ENCODE measurements at places on chromosomes 4 and X.

GRCh38 chr4:113662581-113662980 is 99.0 kb downstream of the CAMK2D start:
- DNase-seq: no peak

DNA sequence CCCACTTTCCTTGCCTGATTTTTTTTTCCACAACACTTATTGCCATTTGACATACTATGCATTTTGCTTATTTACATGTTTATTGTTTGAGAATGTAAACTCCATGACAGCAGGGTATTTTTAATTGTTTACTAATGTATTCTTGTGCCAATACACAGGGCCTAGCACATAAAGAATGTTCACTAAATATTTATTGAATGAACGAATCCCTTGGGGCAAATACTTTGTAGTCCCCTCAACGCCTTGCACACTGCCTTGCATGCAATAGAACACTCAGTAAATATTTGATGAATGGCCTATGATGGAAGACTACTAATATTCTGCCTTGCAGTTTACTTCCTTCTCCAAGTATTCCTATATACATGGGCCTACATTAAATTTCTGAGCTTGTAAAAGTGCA is 1.4 kb upstream of the PRPS1 start:
- DNase-seq: no peak

DNA sequence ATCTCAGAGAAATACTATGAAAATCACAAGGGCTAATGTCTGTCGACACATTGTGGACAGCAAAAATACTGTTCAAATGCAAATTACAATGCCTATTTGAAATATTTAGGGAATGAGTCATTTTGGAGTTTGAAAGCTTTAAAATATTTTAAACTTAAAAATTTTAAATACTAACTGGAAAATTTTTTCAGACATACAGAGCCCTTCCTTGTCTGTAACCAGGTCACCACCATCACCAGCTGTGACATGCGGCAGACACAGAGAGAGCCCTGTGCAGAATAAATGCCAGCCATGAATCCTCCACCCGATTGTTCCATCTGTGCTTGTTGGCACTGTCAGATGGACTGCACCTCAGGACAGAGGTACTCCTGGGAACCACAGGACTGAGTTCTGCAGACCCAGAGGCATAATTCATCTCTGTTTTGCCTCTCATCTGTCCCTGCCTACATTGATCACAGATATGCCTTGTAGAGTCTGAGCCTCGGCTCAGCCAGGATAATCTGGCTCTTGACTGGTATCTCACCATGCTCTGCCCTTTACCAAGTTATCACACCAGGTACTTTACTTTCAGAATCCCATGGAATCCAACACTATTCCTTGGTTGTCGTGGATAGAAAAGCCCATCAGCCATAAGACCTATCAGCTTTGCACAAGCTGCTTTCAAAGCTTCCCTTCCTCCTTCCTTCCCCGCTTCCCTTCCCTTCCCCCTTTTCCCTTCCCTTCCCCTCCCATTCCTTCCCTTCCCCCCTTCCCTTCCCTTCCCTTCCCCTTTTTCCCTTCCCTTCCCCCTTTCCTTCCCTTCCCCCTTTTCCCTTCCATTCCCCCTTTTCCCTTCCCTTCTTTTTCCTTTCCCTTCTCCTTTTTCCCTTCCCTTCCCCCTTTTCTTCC is 67.2 kb downstream of the TBC1D9 start:
- DNase-seq: no peak

DNA sequence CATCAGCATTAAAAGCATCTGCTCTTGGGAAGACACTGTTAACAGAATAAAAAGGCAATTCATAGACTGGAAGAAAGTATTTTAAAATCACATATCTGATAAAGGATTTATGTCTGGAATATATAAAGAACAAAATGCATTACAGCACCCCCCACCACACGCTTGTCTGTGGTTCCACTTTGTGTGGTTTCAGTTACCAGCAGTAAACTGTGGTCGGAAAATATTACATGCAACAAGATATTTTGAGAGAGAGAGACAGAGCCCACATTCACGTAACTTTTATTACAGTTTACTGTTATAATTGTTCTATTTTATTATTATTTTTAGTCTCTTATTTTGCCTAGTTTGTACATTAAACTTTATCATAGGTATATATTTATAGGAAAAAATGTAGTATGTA is 21.2 kb upstream of the PDE6B start:
- no peak for DNase-seq

DNA sequence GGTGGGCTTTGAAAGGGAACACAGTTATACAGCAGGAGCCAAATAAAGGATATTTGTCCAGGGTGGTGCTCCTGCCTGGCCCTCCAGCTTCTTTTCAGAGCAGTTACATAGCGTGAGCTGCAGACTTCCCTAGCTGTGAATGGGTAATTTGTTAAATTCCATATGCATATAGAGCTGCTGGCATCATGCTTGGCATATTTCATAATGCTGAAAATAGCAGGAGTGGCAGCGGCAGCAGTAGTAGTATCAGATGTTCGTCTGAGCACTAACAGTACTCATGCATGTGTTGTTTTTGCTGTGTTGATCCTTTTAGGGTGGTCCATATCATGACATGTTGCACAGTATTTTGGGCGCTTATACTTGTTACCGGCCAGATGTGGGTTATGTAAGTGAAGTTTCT is 33.6 kb upstream of the TADA2B start:
- DNase-seq: no peak

- no peak for DNase-seq
These were observed 286.5 kb downstream of the GLUD2 start for GRCh38 chrX:121333942-121334341.

DNA sequence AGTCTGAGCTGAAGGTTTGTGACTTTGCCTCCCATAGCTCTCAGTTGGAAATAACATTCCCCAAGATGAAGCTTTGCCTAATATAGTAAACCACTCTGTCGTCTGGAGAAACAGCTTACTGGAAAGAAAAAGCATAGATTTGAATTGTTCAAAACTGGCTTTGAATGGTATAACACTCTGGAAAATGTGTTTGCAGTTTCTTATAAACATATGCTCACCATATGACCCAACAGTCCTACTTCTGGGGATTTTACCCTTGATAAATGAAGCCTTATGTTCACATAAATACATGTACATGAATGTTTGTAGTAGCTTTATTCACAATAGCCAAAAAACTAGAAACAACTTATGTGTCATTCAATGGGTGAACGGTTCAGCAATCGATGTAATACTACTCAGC is 10.2 kb downstream of the VEGFD start:
- DNase-seq: no peak

- DNase-seq: no peak
These were observed 79.0 kb downstream of the DIAPH2 start for GRCh38 chrX:96763608-96764007.

DNA sequence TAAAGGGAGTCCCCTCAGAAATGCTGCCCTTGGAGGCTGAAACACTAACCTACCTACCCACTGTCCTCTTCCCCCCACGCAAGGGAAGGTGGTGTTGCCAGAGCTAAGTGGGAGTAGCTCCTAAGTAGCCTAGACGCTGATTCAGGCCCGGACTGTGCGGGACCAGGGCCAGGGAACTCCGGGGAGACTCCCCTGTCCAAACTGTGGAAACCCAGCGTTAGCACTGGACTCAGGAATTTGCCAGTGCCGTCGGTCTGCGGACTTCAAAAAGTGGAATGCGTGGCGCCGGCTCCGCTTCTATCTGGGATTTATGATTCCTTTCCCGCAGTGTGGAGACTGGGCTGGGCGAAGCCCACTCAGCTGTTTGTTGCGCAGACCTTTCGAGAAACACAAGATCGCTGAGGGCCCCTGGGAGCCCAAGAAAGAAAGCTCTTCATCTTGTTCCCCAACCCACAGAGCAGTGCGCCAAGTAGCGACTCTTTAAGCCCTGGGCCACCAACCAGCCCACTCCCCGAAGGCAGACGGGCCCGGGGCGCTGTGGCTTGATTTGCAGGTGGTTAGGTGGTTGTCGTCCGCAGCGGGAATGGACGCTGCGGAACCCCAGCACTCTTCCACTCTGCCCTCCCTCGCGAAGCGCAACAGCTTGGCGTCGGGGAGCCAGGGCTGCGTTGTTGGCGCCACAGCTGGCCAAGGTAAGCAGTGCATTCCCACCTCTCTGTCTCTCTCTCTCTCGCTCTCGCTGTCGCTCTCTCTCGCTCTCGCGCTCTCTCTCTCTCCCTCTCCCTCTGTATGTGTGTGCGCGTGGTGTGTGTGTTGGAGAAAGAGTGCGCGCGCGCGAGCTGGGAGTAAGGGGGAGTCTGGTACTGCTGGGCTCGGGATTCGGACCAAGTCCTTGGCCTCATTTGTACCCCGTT is 2.0 kb downstream of the TMEM255A start:
- DNase-seq: peak; percentile 54

DNA sequence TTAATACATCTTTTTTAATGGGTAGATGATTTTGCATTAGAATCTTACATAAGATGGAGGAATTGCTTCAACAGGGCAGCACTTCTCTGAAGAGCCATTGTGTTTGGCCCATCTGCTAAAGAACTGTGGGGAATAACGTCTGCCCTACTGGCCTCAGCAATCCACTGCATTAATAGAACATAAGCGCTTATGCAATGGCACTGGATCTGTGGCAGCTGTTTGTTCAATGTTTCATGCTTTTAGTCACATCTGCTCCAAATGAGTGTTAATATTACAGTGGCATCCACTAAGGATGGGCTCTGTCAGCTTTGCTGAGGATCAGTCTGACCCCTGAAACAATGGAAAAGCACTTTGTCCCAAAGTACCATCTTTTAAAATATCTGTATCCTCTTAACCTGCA is 279.0 kb upstream of the GK2 start:
- DNase-seq: no peak

GRCh38 chr4:72919937-72920336 is 149.6 kb downstream of the COX18 start:
- no peak for DNase-seq

- no peak for DNase-seq
These were observed 376.7 kb downstream of the GPM6A start for GRCh38 chr4:175435381-175435783.

DNA sequence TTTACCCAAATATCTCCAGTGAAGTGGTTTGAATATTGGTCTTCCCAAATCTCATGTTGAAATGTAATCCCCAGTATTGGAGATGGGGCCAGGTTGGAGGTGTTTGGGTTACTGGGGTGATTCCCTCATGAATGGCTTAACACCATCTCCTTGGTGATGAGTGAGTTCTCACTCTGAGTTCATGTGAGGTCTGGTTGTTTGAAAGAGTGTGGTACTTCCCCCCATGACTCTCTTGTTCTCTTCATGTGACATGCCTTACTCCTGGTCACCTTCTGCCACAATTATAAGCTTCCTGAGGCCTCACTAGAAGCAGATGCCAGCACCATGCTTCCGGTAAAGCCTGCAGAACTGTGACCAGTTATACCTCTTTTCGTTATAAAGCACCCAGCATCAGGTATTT is 32.9 kb upstream of the OTUD4 start:
- DNase-seq: no peak

GRCh38 chr4:86523333-86523732 is 70.8 kb upstream of the PTPN13 start:
- DNase-seq: no peak

- DNase-seq: no peak
These were observed 121.3 kb upstream of the PNPLA4 start for GRCh38 chrX:8048466-8048865.

DNA sequence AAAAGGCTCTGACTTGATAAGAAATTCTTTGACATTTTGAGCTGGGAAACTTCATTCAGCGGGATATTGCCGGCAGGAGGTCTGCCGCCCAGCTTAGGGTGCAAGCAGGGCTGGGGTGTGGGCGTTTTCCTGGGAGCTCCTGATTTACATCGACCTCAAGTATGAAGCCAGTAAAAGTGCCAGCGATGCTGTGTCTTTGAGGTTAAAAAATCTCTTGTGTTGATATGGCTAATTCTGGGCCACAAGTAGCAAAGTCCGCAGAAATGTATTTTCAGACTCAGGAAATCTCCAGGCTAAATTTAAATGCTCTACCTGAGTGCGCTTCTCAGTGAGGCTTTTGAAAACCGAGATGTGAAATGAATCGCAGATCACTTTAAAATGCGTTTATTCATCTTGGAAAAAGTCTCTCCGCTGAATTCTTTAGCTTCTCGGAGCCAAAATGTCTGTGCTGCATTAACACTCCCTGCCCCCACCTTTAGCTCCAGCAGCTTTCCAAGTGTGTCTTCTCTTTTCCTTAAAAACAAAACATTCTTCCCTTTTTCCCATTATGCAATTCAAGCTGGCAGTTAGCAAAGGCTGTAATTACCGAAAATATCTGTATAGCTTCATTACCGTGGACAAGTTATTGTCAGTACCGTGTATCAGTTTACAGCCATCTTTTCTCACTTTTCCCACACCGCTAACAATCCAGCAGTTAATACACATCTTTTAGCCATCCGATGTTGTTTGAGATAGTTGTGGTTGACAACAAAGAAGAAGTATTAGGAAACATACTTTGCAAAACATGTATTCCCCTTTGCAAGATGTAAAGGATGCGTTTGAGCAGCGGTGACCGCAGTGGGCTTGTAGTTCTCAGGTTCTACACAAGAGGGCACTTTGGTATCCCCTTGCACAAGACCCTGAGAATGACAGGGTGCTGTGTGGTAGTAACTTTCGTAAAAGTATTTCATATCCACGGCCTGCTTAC is 136.0 kb upstream of the STX18 start:
- DNase-seq: no peak

DNA sequence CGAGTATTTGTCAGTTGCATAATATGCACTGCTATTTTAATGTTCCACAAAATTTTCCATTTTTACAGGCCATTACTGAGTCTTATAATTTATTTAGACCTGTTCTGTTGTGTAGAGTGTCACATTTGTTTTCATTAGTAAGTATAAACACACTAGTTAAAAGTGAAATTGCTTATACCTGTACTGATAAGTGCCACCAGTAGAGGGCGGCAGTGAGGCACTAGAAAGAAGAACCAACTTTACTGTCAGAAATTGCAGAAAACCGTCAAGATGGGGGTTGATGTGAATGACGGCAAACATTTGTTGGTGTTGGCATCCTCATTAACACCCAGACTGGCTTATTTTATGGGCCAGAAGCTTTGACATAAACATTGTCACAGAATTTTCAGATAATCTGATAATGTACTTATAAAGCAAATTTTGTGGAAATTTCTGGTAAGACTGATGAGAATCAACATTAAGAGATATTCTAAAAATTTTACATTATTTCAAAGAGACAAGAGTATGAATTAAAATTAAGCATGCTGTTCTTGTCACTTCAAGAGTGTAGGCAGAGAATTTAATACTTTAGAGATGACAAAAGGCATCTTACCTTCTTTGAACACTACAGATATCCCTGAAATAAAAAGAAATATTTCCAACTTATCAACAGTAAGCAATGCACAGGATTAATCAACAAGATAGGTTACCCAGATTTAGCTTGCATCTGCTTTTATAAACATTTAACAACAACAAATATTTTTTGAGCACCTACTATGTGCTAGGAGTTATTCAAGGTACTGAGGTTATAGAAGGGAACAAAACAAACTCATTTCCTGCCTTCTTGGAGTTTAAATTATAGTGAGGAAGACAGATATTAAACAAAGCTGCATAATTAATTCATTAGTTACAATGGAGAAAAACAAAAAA is 24.9 kb downstream of the ALPK1 start:
- DNase-seq: peak; percentile 82

- DNase-seq: no peak
These were observed 548 bp downstream of the TMEM164 start for GRCh38 chrX:110003167-110004156.

- no peak for DNase-seq
These were observed 850 bp downstream of the IGBP1 start for GRCh38 chrX:70134116-70134477.

Data from T-helper 9 cell (primary cell).